ENCODE measurements at places on chromosomes 2 and 18. TPM values are rescaled to one million over a fixed set of nuclear protein-coding genes. Genes with fewer than 3 reads are reported as not detected.

The ABCG8 gene
- total RNA-seq: not detected

The OSBPL1A gene
- 118 TPM for total RNA-seq

- no peak for ATAC-seq
These were observed 90.3 kb upstream of the BCL11A start for GRCh38 chr2:60643747-60644146.

DNA sequence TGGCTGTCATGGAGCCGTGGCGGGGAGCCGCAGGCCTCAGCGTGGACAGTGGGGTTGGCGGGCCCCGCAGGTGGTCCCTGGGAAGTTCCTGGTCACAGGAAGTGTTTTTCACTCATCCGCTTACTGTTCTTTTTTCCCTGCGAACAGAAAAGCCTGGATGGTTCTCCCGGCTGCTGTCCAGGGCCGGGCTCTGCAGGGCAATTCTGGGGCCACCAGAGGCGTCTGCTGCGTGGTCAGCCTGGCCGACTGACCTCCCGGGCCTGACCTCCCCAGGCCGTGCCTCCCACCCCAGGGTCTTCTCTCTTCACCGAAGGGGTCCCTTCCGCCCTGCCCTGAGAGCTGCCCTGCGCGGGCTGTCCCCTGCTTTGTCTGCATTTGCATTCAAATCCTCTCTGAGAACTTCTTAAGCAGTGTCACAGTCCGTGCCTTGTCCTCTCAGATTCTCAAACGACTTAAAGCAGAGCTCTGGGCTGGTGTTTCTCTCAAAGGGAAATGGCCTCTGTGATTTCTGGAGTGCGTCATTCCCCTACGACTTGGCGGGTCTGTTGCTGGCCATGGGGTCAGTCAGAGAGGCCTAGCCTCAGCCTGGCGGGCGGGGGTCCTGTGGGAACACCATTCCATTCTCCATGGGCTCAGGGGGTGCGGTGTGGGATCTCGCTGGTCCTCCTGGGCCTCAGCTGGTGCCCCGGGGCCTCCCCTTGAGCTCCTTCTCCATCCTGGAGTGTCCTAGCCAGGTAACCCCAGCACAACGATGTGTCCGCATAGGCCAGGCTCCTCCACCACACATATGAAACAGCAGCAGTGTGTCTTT is 38.3 kb downstream of the KLHL29 start:
- ATAC-seq: no peak

- no peak for ATAC-seq
These were observed 18.7 kb downstream of the ELAC1 start for GRCh38 chr18:50986360-50987087.

- no peak for ATAC-seq
These were observed 31.3 kb downstream of the NPHP1 start for GRCh38 chr2:110173523-110173922.

DNA sequence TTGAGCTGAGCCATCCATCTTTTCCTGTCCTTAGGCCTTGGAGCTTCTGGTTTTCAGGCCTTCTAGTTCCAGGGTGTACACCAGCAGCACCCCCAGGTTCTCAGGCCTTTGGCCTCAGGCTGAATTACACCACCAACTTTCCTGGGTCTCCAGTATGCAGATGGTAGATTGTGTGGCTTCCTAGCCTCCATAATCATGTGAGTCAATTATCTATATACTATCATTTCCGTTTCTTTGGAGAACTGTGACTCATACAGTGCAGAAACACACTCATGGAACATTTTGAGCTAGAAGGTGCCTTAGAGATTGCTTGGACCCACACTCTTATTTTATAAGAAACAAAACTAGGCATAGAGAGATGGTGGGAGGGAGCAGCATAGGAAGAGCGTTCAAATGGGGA is 167.4 kb downstream of the NCK2 start:
- ATAC-seq: no peak

Data from gastroesophageal sphincter (tissue), 4 donors.